ENCODE measurements at places on chromosomes 3 and 15.

DNA sequence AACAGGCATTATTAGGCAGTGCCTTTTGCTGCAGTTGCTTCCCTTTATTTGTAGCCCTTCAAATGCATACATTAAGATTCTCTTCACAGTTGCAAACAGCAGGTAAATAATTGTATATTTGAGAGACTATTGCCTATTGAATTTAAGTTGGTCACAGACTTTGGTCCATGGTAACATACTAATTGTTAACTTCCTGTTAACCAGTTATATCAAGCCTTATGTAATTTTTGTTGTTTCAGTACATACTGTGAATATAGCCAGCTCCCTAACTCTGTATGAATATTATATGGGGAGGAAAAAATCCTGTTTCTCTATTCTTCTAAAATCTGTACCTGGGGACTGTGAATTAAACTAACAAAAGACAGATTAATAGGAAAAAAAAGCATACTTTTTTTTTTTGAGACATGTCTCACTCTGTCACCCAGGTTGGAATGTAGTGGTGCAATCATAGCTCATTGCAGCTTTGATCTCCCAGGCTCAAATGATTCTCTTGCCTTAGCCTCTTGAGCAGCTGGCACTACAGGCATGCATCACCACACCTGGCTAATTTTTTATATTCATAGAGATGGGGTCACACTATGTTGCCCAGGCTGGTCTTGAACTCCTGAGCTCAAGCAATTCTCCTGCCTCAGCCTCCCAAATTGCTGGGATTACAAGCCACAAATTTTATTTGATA, 53.2 kb downstream of the CHL1 start:
- DNase-seq, result no peak

DNA sequence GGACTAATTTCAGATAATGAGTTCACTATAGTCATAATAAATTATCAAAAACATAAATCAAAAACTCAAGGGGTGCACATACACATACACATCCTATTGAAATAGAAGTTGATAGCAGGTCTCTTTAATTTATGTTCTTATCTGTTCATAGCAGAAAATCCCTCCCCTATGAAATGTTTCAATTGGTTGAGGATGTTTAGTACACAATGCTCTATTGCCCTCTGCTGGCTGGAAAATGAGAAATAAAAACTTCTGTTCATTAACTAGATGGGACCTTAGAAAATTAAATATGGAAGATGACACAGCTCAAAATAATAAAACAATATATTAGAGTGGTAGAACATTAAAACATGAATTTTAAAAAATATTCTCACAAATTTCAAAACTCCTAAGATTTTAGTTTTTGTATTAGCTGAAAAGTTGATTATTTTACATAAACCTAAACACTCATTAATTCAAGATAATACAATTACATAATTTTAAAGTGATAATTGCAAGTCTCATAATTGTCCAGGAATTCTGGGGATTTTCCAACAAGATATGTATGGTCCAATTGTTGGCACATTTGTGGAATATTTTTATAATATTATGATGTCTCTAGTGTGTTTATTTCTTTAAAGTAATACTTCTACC, 735.0 kb downstream of the ROBO1 start:
- DNase-seq, result peak; percentile 62

DNA sequence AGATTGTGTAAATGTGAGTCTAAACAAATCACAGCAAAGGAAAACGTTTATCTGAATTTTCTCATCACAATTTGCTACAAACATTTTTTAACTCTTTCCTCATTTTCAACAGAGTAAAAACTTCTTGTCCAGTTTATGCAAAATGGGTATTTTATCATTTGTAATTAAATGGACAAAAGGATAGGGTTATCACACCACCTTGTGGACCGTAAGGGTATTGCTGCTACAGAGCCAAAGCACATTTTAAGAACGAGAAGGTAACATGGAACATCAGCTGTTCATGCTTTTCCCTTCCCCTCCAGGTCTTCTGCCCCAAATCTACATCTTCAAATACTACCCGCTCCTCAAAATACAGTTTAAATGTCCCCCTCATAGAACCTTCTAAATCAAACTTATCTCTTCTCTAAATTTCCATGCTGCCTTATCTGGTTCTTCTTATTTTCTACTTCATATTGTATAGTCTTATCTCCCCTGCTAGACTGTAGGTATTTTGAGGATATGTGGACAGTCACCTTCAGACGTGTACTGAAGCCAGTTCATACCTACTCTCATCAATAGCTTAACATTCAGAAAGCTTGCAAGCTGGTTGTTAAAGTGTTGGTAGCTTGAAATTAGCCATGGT, 12.8 kb upstream of the SETMAR start:
- DNase-seq, result peak; percentile 41

DNA sequence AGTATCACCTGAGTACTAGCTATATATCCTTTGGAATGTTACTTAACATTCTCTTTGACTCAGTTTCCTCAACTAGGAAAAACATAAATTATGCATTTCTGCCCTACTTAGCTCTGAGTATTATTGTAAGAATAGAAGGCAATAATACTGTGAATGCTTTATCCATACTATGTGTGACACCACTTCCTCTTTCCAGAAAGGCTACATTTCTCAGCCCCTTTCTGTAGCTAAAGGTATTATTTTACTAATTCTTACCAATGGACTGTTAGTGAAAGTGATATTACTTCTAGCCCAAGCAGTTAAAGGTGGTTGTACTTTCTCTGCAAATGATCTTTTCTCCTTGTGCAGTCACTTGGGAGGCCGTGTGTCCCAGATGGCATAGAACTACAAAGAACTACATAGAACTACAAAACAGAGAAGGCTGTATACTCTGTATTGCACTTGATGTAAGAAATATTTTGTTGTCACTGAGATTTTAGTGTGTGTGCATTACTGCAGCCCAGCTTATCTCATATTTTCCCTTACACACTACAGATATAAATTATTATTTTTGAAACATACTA, 35.1 kb downstream of the MYH15 start:
- DNase-seq, result no peak

DNA sequence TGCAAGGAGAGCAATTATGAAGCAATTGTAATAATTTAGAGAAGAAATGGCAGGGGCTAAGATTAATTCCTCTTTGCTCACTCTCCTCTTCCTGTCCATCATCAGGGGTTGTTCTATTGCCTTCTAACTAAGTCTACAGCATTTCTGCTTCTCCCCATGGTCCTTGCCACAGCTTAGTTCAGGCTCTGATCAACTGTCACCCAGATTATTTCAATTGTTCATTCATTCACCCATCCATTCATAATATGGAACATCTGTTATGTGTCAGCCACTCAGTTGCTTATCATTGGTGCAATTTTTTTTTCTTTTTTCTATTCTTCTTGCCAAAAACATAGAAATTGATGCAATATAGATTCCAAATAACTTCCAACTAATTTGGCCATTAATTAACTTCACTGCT, 93.2 kb downstream of the CD47 start:
- no peak for DNase-seq

DNA sequence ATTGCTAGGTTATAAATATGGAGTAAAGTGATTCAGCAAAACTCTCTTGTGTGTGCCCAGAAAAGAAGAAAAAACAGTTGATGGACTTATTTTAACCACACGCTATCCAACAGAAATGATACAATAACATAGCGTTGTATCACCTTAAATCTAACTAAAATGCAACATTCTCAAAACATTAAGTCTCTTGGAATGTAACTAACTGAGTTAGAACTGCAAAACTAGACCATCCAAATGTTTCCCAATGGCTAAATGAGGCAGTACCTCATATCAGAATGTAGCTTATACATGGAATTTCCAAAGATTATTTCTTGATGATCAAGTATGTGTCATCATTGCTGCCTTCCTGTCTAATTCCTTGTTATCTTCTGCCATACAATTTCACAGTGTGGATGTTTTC, 187.9 kb downstream of the CNTN3 start:
- no peak for DNase-seq

GRCh38 chr15:51550841-51551240, 71.7 kb downstream of the DMXL2 start:
- DNase-seq, result no peak

DNA sequence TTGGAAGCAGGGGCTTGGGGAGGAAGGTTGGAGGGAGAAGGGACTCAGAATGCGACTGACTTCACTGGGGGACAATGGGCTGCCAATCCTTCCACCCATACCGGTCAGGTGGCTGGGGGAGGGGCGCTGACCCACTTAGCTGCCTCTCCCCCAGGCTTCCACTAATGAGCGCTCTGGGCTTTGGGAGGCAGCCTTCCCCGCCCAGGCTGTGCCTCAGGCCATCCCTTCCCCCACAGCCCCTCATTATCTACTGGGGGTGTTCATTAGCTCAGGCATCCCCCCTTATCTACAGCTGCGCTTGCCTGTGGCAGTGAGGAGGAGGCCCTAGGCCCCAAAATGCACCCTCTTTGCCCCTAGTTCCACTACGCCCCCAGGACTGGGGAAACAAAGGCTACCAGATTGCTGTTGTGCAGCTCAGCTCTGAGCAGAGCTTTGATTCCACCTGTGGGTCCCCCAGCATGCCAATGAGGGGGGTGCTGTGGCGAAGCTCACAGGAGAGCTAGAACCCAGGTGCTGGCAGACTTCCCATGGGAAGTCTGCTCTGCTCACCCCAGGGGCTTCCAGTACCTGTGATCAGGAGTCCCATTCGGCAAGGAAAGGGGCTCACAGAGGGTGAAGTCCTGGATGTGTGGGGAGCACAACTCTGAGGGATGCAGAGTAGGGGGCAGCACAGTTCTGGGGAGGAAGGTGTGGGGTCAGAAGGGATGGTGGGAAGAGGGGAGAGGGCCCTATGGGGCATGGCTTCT, 29.4 kb upstream of the SEMA3F start:
- no peak for DNase-seq

GRCh38 chr15:29692527-29692926, 129.7 kb downstream of the TJP1 start:
- peak; percentile 43 for DNase-seq

- no peak for DNase-seq
Observed at GRCh38 chr3:72587282-72587681, 261.0 kb downstream of the SHQ1 start.

- no peak for DNase-seq
Observed at GRCh38 chr15:48657950-48658591, 12.6 kb upstream of the FBN1 start.

GRCh38 chr3:184710870-184711492, 883 bp downstream of the MAGEF1 start:
- peak; percentile 79 for DNase-seq

DNA sequence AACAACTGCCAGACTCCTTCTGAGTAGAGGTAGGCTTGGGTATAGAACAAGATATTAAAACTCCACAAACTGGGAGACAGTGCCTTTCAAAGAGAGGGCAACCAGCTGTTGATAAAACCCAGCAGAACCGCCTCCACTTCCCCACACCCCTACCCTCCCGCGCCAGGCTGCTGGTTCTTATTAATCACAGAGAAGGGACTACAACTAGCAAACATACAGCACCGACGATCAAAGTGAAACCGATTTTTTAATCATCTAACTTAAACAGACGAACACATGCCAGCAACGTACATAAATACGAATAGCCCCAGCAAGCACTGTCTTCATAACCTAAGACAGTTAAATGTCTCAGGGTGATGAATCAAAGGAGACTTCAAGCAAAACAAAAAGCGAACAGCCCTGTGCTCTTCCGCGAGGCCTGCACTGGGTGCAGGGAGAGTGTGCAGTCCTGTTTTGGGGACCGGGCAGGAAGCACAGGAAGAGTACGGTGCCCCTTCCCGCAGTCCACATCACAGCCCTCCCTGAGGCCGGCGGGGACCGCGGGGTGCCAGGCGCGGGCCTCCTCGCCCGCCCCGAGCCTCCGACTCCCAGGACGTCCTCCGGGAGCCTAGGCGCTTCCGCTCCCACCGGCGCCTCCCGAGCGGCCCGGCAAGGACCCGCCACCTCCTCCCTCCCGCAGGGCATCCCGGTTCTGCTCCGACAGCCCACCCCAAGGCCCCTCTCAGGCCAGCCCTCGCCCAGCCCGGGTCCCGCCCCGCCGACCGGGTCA, 75.1 kb upstream of the VGLL4 start:
- DNase-seq, result peak; percentile 60

- DNase-seq, result no peak
Observed at GRCh38 chr3:13785351-13785750, 94.5 kb downstream of the WNT7A start.

GRCh38 chr3:52454938-52455282, 494 bp upstream of the NISCH start:
- DNase-seq, result no peak

Data from amniotic epithelial cell (primary cell).